CD4-positive, alpha-beta T cell treated with Interleukin-15 for 4 hours (primary cell): ENCODE measurements at places on chromosomes 12 and 14.

GRCh38 chr14:70422538-70422937 is 5.6 kb upstream of the SYNJ2BP start:
- no peak for DNase-seq

DNA sequence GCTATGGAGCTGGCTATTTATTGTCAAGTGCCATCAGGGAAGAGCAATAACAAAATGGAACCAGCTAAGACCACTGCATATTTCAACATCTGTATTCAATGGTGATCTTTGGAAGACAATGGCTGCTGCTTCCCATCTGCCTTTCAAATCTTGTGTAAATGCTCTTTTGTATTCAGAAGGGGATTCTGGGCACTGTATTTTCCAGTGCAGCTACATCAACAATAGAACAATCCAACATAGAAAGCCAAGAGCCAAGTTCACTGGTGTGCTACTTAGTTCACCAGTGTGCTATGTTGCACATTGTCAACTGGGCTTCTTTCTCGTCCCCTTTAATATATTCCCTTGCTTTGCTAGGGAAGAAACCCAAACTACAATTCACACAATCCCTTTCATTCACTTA is 128.8 kb upstream of the OR4E1 start:
- no peak for DNase-seq

- no peak for DNase-seq
Observed at GRCh38 chr14:61253064-61253738, 27.9 kb downstream of the TMEM30B start.

DNA sequence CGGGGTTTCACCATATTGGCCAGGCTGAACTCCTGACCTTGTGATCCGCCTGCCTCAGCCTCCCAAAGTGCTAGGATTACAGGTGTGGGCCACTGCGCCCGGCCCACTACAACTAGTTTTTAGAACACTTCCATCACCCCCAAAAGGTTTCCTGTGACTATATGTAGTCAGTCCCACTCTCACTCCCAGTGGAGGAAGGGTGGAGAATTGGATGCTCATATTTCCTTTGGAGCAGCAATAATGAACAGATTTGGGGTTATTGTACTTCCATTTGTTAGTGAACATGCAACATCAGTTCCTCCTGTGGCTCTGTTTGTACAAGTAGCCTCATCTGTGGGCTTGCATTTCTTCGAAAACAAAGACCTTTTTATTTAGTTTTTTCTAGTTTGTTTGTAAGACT is 35.8 kb downstream of the RAP1B start:
- DNase-seq, result no peak

DNA sequence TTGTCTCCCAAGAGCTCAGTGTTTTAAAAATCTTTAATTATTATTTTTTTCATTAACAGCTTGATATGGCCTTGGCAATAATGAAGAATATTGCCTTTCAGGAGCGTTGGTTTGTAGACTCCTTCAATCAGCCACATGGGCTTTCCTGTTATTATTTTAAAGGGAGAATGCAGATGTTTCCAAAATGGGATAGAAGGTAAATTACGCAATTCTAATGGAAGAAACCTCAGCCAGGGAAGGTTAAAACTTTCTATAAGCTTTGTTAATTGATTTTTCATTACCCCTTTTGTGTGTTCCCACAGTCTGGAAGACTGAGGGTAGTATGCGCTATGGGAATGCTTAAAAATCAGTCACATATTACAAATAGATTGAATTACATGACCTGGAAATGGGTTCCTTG is 188.4 kb upstream of the NAV3 start:
- no peak for DNase-seq

- no peak for DNase-seq
Observed at GRCh38 chr12:56326533-56326932, 7.3 kb downstream of the PAN2 start.

DNA sequence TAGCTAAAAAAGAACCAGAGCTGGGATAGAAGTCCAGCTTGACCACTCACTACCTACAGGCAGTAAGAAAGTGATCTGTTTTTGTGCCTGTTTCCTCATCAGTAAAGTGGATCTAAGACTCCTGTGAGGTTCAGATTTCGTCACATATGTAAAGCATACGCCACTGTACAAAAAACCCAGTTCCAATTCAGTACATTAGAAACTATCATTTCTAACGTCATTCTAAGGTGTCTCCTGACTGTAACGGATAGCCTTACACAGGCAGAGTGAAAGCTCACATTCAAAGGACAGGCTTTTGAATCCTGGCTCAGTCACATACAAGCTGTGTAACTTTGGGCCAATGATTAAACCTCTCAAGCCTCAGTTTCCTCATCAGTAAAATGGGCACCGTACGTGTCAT is 3.5 kb downstream of the SLC15A4 start:
- no peak for DNase-seq

DNA sequence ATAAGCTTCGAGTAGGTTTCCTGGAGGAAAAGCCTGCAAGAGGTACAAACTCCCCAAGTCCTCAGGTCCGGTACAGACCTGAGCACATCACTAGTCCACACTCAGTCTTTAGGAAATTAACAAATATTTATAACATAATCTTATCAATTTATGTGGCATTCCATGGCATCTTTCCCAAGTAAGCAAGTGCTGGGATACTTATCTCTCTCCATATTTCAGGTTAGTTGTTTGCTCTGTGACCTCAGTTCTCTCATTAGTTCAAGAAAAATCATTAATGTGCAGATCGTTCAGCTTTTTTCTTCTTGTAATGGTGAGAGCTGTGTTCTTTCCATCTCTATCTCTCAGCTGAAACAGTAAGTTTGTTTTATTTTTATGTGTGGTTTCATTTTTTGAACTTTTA is 34.7 kb downstream of the SPATA7 start:
- DNase-seq, result no peak

- no peak for DNase-seq
Observed at GRCh38 chr14:80475074-80475473, 263.8 kb upstream of the DIO2 start.

DNA sequence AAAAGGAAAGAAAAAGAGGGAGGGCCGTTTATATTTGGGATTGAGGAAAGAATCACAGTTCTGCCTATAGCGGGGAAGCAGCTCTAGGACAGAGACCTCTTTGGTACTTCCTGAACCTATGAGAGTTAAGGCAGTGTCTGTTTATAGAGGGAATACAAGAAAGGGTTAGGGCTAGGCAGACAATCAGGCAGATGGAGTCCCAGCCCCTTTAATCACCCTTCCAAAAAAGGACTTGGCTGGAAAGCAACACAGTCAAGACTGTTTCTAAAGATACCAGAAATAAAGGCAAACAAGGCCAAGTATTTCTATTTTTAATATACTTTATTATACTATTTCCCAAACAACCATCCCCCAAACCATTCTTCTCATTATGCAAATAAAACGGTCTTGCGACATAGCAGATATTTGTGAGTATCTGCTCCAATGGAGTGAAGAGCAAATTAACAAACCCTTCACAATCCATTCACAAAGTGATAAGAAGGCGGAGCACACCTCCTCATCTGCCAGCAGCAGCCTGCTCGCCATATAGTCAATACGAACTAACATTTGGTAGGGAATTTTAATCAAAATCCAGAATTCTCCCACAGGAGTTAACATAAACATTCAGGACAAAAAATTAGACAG is 697 bp upstream of the GRIP1 start:
- no peak for DNase-seq

GRCh38 chr14:100384819-100385813 is 62.0 kb downstream of the SLC25A47 start:
- no peak for DNase-seq

- DNase-seq, result no peak
Observed at GRCh38 chr14:44945264-44945663, 16.5 kb downstream of the KLHL28 start.

GRCh38 chr14:61493239-61493638 is 171.9 kb downstream of the PRKCH start:
- DNase-seq, result no peak

GRCh38 chr12:91978143-91978542 is 167.5 kb downstream of the BTG1 start:
- peak; percentile 55 for DNase-seq

GRCh38 chr14:101505236-101505970 is 55.9 kb upstream of the DIO3 start:
- DNase-seq, result no peak

DNA sequence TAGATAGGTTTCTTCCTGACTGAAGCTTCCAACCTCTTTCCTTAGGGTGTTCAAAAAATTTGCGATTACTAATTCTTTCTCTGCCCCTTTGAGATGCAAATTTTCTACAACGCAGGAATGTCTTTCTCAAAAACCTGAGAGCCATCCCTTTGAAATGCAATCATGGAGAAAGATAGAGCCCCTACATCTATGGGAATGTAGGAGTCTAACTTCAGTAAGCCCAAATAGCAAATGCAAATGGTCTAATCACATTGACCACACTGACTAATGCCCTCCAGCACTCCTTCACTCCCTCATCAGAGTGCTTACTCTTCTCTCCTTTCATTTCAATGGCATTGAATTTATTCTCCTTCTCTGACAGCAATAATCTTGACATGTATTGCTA is 107.1 kb downstream of the SLC6A15 start:
- no peak for DNase-seq

- DNase-seq, result no peak
Observed at GRCh38 chr14:45867046-45867894, 614.3 kb upstream of the MIS18BP1 start.

DNA sequence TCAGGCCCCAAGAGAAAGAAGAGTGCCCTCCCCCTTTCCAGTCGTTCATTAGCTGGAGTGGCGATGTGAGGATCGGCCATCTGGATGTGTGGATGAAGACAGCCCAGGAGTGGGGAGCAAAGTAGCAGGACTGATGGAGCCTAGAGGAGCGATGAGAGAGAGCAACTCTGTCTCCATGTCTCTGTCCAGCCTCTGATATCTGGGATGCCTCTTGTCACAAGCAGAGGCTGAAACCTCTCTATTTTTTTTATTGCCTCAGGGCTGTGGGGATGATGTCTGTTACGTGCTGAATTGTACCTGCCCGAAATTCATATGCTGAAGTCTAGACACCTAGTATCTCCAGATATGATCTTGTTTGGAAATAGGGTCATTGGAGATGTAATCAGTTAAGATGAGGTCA is 2.7 kb downstream of the SERPINA11 start:
- no peak for DNase-seq

GRCh38 chr14:90970167-90970600 is 90.3 kb downstream of the RPS6KA5 start:
- peak; percentile 26 for DNase-seq

- DNase-seq, result peak; percentile 57
Observed at GRCh38 chr12:26941215-26941594, 2.9 kb downstream of the FGFR1OP2 start.

GRCh38 chr12:88299567-88300101 is 157.5 kb downstream of the TMTC3 start:
- no peak for DNase-seq

DNA sequence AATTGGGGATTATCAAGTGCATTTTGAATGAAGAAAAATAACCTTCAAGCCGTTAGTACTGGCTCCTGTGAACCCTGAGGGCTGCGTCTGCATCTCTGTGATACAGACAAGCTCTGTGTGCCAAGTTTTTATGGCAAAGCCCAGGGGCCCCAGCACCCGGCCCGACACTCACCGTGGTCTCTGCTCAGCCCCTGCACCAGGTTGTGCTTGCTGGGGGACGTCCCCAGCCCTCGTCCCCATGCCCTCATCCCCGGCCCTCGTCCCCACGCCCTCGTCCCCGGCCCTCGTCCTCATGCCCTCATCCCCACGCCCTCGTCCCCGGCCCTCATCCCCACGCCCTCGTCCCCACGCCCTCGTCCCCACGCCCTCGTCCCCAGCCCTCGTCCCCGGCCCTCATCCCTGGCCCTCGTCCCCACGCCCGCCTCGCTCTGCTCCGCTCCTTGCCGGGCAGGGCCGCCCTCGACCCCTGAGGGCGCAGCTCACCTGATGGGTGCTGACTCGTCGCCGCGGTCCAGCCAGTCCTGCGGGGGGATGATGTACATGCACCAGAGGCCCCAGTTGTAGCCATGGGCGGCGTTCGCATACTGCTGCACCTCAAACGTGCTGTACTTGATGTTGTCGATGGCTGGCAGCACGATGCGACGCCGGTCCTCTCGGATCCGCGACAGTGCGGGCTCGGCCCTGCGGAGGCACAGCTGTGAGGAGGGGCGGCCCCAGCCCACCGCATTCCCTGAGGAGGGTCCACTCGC is 72.0 kb downstream of the GALNT9 start:
- no peak for DNase-seq

DNA sequence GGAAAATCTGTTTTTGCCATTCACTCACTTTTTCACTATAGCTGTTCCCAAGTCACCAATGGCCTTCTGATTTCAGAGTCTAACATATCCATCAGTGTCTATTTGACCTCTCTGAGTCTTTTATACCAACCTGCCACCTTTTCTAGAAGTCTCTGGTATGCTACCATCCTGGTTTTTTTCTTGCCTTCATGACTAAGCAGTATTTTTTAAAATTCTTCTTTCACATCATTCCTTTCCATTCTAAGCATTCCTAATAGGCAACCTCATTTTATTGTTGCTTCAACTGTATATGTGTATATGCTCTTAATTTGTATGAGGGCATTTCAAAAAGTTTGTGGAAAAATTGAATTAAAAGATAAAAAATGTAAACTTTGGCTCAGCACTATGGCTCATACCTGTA is 5.0 kb downstream of the IRAK4 start:
- DNase-seq, result no peak

DNA sequence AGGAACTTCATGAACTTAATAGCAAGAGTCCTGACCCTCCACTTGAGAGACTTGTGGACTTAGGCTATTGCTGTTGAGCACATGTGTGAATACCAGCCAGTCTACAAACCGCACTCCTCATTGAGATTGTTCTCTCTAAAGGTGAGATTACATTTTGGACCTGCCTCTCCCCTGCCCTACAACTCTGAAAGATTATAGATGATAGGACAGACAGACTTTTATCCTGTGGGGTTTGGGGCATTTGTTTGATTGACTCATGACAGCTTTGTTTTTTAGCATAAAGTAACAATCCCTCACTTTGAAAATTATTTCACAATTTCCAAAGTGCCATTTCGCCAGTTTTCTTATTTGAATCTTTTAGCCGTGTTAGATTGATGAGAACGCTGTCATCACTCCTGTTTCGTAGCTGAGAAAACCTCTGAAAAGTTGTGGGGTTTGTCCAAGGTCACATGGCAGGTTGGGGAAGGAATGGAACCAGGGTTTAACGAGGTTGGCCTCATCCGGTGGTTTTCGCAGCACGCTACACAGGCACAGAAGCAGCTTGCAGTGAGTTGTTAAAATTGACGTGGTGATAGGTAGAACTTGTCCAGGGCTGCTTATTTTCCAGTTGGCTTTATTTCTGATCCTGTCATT is 836 bp downstream of the EVL start:
- DNase-seq, result peak; percentile 86

GRCh38 chr14:63249092-63249491 is 44.8 kb downstream of the RHOJ start:
- DNase-seq, result no peak

GRCh38 chr12:64186789-64187188 is 35.3 kb downstream of the KICS2 start:
- no peak for DNase-seq
